HT-29 (cell line): ENCODE measurements at places on chromosomes 3 and 15.

GRCh38 chr15:54836052-54836795 is 360.5 kb downstream of the RSL24D1 start:
- no peak for DNase-seq

- DNase-seq: no peak
Measured at GRCh38 chr15:48046813-48047438, 73.9 kb upstream of the SLC24A5 start.

- no peak for DNase-seq
Measured at GRCh38 chr15:70539409-70539808, 223.9 kb downstream of the UACA start.

DNA sequence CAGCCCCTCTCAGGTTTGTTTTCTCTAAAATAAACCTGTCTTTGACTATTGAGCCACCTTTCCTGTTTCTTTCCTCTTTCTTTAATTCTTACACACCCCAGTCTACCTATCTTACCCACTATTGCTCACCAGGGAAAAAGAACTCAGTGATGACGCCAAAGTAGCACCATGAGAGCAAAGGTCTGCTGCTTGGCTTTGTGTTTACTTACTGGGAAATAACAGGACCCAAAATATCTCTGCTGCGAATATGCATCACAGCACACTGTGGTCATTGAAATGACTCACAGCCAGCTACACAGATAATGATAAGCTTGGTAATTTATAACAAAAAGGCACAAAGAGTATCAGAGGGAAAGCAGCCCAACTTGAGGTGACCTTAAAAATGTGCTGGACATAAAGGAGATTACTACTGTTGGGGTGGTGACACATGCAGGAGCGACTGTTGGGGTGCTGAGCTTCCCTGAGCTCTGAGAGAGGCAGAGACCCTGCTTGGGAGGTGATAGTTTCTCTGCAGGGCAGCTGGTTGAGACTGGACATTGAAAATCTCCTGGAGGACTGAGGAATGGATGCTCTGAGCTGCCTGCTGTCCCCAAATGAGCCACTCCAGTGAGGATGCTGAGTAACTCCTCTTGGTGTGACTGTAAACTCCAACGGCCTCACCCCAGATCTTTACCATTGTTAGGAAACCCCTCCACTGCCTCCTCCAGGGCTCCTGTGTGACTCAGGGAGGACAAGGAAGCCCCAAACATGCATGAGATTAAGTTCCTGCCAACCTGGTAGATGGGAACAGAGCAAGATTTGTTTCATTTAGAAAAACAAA is 14.5 kb downstream of the EFCAB12 start:
- peak; percentile 32 for DNase-seq

- DNase-seq: peak; percentile 4
Measured at GRCh38 chr3:32743934-32744333, 58.9 kb downstream of the CNOT10 start.

GRCh38 chr3:81393251-81393650 is 368.2 kb downstream of the GBE1 start:
- DNase-seq: no peak

- no peak for DNase-seq
Measured at GRCh38 chr3:194326968-194327217, 24.2 kb downstream of the CPN2 start.

GRCh38 chr3:78604341-78604740 is 1163.5 kb downstream of the ROBO1 start:
- no peak for DNase-seq

GRCh38 chr3:12859840-12860239 is 18.5 kb upstream of the RPL32 start:
- no peak for DNase-seq

GRCh38 chr3:160185751-160186150 is 39.5 kb upstream of the C3orf80 start:
- no peak for DNase-seq

DNA sequence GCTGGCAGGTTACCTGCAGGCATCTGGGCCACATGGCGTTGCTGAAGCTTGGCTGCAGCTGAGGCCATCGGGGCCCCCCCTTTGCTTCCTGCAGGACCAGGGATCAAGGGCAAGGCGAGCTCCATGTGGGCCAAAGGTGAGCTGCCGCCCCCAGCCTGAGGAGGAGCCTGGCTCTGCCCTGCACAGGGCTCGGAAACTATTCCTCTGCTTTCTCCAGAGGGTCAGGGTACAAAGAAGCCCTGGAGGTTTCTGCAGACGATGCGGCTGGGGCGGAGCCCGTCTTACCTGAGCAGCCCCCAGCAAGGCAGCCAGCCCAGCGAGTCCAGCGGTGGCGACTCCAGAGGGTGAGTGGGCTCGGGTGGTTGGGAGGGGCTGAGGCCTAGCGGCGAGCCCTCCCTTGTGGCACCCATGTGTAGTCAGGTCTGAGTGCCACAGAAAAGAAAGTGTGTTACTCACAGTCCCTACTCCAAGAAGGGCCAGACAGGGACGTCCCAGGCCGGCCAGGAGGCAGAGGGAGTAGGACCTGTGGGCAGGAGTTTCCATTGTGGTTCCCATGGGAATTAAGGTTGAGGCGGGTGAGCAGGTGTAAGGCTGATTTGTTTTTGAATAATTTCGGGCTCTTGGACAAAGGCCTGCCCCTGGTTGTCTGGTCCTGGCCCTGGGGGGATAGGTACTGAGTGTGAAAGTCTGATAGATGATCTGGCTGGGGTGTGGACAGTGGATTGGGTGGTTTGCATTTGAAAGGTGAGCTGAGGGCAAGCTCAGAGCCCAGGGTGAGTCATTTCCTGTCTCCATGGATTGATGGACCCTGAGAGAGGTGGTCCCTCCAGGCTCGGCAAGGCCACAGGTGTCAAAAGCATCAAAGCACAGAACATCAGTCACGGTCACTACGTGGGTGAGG is 25.4 kb downstream of the CFAP100 start:
- no peak for DNase-seq

GRCh38 chr3:16430717-16431630 is 82.5 kb downstream of the RFTN1 start:
- DNase-seq: no peak

- no peak for DNase-seq
Measured at GRCh38 chr3:27079427-27080257, 289.5 kb downstream of the NEK10 start.

DNA sequence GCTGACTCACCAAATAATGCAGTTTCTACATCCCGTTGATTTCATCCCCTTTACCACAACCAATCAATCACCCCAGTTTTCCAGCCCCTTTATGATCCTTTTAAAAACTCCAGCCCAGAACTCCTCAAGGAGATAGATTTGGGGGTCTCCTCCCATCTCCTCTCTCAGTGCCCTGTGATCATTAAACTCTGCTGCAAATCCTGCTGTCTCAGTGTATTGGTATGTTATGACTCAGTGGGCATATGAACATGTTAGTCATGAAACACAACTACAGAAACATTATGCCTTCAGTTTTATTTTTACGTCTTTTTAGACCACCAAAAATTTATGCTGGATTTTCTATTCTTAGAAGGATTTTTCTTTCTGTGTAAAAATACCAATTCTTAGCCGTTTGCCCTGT is 213.7 kb downstream of the DIPK2A start:
- DNase-seq: no peak

DNA sequence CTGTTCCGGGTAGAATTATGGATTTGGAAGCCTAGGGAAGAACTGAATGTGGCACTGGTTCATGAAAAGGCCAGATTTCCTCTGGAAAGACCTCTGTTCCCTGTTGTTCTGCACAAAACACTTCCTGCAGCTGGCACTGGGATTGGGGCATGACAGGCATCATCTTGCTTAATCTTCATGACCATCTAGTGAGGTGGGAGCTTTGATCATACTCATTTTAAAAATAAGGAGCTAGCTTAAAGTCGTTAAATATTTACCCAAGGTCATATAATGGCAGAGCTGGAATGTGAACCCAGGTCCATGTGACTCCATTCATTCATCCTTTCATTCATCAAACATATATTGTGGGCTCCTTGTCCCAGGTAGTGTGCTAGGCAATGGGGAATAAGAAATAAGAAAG is 40.4 kb downstream of the EBLN2 start:
- no peak for DNase-seq

DNA sequence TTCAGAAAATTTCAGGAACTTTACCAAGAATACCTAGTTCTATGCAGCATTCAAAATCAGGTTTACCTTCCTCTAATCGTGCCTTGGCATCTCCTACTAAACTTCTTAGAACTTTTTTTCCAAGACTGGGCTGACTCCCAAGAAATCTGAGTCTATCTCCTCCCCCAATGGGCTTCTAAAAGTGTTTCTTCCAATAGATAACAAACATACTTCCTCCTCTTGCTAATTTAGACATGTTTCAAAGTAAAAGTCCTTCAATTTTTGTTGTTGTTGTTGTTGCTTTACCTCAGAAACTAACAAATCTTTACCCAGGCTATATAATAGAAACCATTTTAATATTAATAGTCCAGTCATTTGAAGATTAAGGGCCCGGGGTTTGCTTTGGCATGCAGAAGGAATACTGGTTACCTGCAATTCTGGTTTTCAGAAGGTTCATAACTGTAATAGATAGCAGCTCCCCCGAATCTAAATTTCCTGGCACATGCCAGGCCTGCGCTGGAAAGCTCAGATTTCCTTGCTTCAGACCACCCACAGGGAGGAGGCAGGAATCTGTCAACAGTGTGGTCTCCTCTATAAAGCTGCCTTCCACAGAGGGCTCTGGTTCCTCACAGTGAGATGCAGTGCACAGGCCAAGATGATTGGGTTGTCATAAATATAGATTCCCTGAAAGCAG is 188.7 kb downstream of the THRB start:
- DNase-seq: no peak

DNA sequence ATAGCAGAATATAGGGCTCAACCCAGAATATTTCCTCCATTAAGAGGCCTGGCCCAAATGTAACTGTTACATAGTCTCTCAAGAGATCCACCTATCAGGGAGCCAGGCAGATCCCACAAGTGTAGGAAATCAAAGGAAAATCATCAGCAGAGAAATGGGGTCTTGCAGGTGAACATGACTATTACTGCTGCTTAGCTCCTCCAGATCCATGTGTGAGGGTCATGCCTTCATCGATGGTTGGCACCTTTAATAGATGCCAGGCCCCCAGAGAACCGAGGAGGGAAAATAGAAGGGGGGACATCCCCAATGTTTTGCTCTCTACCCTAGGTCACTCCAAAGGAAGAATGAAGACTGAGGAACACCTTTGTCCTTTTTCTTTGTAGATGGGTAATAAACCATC is 1029.9 kb upstream of the CADM2 start:
- DNase-seq: no peak

DNA sequence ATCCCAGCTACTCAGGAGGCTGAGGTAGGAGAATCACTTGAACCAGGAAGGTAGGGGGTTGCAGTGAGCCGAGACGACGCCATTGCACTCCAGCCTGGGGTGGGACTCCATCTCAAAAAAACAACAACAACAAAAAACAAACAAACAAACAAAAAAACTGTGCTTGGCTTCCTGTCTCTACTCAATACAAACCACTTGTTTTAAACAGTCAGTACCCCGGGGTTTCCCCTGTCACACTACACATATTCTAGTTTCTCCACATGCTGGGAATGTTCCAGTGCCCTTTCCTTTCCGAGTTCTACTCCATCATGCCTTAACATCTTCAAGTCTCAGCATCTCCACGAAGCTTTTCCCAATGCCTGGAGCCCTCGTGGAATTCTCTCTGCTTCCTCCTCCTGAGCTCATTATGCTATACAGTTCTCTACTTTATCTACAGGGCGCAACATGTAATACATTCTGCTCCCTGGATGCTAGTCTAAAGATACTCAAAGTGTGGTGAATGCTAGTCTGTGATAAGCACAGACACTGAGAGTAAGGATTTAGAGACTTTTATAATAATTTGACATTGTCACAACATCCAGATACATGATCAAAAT is 7.8 kb downstream of the EMC3 start:
- no peak for DNase-seq

DNA sequence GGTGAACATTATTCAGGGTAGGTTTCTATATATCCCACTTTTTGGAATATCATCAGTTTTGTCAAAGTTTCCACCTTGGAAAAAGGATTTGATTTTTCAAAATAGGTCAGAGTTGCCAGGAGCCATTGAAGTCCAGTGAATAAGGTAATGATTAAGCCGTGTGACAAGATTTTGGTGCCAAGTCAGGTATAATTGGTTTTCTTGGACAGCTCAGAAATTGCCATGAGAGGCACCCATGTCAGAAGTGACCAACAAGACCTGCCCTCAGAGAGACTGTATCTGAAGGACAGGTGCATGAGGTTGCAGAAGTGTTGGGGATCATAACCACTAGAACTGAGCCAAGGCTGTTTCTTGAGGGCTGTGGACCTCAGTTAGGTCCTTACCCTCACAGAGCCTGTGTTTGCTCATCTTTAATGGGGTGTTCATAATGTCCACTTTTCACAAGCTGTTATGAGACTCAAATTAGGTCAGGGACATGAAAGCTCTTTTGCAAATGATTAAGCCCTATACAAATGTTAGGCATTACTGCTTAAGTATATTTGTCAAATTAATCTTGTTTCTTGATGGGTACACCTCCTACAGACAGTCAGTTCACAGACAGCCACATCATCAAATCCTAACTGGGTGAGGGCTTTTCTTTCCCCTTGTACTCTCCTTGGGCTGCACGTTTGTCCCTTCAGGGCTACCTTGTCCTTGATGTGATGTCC is 32.3 kb downstream of the CASR start:
- no peak for DNase-seq

GRCh38 chr3:111080413-111080812 is 8.8 kb downstream of the NECTIN3 start:
- DNase-seq: peak; percentile 57

DNA sequence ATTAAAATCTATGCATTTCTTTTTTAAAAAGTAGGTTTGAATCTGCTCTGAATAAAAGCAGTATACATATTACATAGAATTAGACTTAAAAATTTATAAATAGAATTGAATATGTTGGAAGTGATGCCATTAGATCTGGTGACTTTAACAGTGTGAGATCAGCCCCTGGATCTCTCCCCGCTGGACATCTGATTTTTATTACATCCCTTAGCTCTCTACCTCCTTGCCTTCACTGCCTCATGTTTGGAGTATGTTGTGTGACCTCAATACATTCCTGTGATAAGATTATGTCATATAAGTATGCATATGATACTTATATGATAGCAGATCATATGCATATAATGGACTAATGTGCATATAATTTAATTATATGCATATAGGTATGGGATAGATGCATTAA is 643.4 kb upstream of the NR2F2 start:
- no peak for DNase-seq

GRCh38 chr15:48515500-48515899 is 130.0 kb downstream of the FBN1 start:
- no peak for DNase-seq

GRCh38 chr3:16173283-16174025 is 1.0 kb upstream of the GALNT15 start:
- no peak for DNase-seq

GRCh38 chr3:134211797-134212196 is 38.9 kb downstream of the RYK start:
- peak; percentile 65 for DNase-seq

GRCh38 chr3:125042725-125043406 is 12.9 kb downstream of the HEG1 start:
- DNase-seq: no peak

DNA sequence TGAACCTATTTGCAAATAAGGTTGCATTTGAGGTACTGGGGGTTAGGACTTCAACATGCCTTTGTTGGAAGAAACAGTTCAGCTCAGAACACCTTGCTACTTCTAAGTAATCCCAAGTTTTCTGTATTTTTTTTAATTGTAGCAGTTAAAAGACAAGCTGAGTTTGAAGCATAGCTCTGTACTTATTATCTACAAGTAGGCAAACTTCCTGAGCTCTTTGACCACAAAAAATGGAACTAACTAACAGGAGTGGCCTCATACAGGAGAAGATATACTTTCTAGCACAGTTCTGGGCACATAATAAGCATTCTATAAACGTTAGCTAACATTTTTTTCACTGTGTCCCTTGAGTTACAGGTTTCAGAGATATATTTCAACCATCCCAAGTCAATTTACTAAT is 159.2 kb downstream of the CHST2 start:
- DNase-seq: no peak

GRCh38 chr3:6447166-6447801 is 413.6 kb upstream of the GRM7 start:
- DNase-seq: no peak
